ENCODE measurements at places on chromosomes 11 and 22. TPM values are rescaled to one million over a fixed set of nuclear protein-coding genes. Genes with fewer than 3 reads are reported as not detected.

- no peak for DNase-seq
Observed at GRCh38 chr11:12683874-12684273, 9.7 kb downstream of the TEAD1 start.

GRCh38 chr11:115119146-115119545, 385.1 kb downstream of the CADM1 start:
- DNase-seq = no peak

Gene C11orf65
- total RNA-seq = 0.25 TPM

Gene SLC22A12
- total RNA-seq = not detected
